SK-N-DZ (cell line): ENCODE measurements at places on chromosomes 5 and 9.

GRCh38 chr5:35920890-35921289 lies 17.5 kb downstream of the CAPSL start:
- no peak for DNase-seq

DNA sequence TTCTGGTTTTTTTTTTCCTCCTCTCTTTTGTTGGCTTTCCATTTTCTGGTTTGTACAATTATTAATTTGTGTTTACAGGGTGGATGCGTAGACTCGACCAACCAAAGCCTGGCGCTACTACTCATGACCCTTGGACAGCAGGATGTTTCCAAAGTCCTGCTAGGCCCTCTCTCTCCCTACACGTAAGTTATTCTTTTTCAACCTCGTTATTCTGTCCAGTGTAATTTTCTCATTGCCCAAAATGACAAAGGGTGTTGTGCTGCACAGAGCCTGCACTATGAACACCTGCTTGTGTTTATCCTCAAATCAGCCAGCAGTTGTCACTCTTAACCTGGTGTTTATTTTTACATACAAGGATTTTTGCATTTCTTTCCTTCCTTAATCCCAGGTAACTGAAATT lies 56.6 kb downstream of the RCL1 start:
- DNase-seq, result no peak

DNA sequence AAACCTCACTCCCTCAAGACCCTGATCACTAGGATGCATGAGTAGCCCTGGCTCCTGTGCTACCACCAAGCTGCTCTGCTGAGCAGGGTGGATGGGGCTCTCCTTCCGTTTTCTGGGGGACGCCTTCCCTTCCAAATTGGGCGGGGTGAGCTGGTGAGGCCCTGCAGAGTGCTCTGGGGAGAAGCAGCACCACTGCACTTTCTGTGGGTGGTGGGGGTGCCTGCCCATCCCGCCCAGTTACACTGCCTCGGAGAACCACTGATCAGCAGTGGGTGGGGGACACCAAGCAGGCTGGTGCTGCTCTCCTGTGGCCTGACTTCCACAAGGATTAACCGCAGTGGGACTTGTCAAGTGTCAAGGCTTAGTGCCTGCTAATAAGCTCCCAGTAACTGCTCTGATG lies 19.0 kb downstream of the GFPT2 start:
- DNase-seq, result no peak

GRCh38 chr9:87479801-87480201 lies 17.9 kb upstream of the DAPK1 start:
- no peak for DNase-seq

DNA sequence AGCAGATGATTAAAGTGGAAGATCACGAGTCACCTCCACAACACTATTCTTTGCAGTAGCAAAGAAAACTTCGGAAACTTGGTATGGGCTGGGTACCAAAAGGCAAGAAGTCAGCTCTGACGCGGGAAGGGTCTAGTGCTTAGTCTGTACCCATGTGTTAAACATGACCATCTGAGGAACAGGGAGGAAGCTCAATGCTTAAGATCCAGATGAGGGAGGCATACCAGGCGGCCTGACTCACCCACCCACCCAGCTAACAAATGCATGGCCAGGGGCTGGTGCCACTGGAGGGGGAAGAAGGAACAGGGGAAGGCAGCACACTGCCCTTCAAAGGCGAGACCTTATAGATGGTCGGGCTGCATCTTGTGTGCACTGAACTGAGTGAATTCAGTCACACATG lies 41.8 kb downstream of the CAMSAP1 start:
- no peak for DNase-seq

GRCh38 chr5:135435467-135436330 lies 11.4 kb downstream of the DCANP1 start:
- DNase-seq, result no peak

- no peak for DNase-seq
These were observed 1.4 kb downstream of the PTTG1 start for GRCh38 chr5:160423099-160423498.
